ENCODE measurements at places on chromosomes 13 and 19.

- DNase-seq: no peak
Observed at GRCh38 chr13:46197299-46198048, 14.3 kb upstream of the LRRC63 start.

DNA sequence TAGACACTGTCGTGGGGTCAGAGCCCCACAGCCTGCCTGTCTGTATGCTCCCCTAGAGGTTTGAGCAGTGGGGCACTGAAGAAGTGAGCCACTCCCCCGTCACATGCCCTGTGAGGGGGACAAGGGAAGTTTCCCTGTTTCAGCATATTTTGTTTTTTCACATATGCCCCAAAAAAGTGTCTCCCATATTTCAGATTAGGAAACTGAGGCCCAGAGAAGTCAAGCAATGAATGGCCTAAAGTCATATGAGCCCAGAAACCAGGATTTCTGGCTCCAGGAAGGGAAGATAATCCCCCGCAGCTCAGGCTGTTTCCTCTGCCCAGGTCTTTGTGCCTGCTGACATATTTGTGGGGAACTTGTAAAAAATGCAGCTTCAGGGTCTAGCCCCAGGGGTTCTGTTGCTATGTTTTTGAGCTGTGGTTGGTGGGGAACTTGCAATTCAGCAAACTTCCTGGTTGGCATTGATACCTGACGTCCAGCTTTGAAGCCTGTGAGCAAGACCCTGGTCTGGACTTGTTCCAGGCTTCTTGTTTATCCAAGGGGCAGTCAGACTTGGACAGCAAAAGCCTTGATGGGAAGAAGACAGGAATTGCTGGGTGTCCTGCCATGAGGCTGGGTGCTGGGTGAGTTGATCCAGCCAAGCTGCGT, 9.5 kb downstream of the RASL11A start:
- no peak for DNase-seq

- DNase-seq: no peak
Observed at GRCh38 chr13:36772853-36773252, 46.2 kb upstream of the RFXAP start.

DNA sequence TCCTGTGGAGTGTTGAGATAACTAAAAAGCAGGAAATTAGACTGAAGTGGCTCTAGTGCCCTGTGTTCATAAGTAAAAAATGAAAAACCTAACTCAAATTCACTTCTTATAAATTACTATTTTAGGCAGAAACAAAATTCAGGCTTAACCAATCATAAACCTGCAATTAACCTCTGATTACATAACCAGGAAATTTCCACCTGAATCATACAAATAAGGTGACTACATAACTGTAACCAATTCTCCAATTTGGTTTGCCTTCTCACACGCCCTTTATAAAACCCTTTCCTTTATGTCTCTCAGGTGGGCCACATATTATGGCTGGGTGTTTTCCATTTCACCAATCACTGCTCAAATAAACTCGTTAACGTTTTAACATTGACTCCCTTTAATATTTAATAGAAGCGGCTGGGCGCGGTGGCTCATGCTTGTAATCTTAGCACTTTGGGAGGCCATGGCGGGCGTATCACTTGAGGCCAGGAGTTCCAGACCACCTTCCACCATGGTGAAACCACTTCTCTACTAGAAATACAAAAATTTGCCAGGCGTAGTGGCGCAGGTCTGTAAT, 22.9 kb upstream of the ZNF724 start:
- DNase-seq: no peak
